A549 treated with CpdA at 1 μM for 4 hours (cell line): ENCODE measurements at places on chromosomes 4 and X. TPM values are rescaled to one million over a fixed set of nuclear protein-coding genes. Genes with fewer than 3 reads are reported as not detected.

Gene BEX3
- 223 to 252 TPM (median 226 TPM) in 5 replicates for total RNA-seq

Gene ATP1B4
- total RNA-seq, result 0.01 TPM in 1 of 5 replicates, not detected in the others

Gene PLAC8
- total RNA-seq, result 0.93 to 1.3 TPM (median 1.0 TPM) in 5 replicates

Gene KDR
- total RNA-seq, result not detected in 5 replicates

Gene CLTRN
- total RNA-seq, result 0.70 to 1.5 TPM (median 0.77 TPM) in 5 replicates

Gene DGAT2L6
- not detected in 5 replicates for total RNA-seq

Gene DCAF8L1
- not detected in 5 replicates for total RNA-seq

Gene CWH43
- not detected in 5 replicates for total RNA-seq

Gene ETDA
- total RNA-seq, result not detected in 5 replicates

Gene ATRX
- 17.6 to 27.2 TPM (median 22.1 TPM) in 5 replicates for total RNA-seq

Gene INTU
- total RNA-seq, result 0.68 to 1.5 TPM (median 1.4 TPM) in 5 replicates

Gene MAGEE2
- not detected in 5 replicates for total RNA-seq

Gene PARM1
- total RNA-seq, result 0.48 to 0.77 TPM (median 0.64 TPM) in 5 replicates

Gene XAGE5
- not detected in 5 replicates for total RNA-seq

Gene HTRA3
- 14.5 to 20.4 TPM (median 19.1 TPM) in 5 replicates for total RNA-seq

Gene ARHGAP10
- 16.2 to 17.2 TPM (median 16.3 TPM) in 5 replicates for total RNA-seq

Gene TMPRSS11B
- not detected in 5 replicates for total RNA-seq

Gene NDP
- total RNA-seq, result not detected in 5 replicates

Gene IL3RA
- total RNA-seq, result 0.08 to 0.34 TPM (median 0.17 TPM) in 5 replicates

Gene CFAP47
- not detected in 5 replicates for total RNA-seq

Gene IL1RAPL2
- total RNA-seq, result not detected in 5 replicates

Gene MUC7
- not detected in 5 replicates for total RNA-seq

Gene CSAG2
- total RNA-seq, result not detected in 5 replicates

Gene COL25A1
- not detected in 5 replicates for total RNA-seq

Gene DMRTC1B
- 0.03 to 0.09 TPM in 2 of 5 replicates, not detected in the others for total RNA-seq

Gene SLC34A2
- 0.01 to 0.03 TPM in 2 of 5 replicates, not detected in the others for total RNA-seq

Gene SLC4A4
- total RNA-seq, result 1.6 to 2.9 TPM (median 2.1 TPM) in 5 replicates

Gene AFM
- total RNA-seq, result not detected in 5 replicates

Gene NLGN3
- total RNA-seq, result 0.86 to 1.4 TPM (median 1.0 TPM) in 5 replicates

Gene UGT2B11
- total RNA-seq, result 0.03 to 0.06 TPM in 2 of 5 replicates, not detected in the others

Gene TLR10
- 0.05 to 0.15 TPM (median 0.07 TPM) in 4 of 5 replicates, not detected in the other for total RNA-seq
